Epithelial cell of umbilical artery (primary cell): ENCODE measurements at places on chromosomes 16 and 17. TPM values are rescaled to one million over a fixed set of nuclear protein-coding genes. Genes with fewer than 3 reads are reported as not detected.

Gene PRCD
- total RNA-seq: not detected in 2 replicates

Gene GAST
- total RNA-seq: not detected in 2 replicates

Gene CMTM2
- not detected in 2 replicates for total RNA-seq

Gene HOXB4
- total RNA-seq: 3.2 and 4.6 TPM in 2 replicates

Gene RRAD
- total RNA-seq: 0.65 and 1.5 TPM in 2 replicates

Gene CACNG3
- total RNA-seq: not detected in 2 replicates

Gene WFIKKN1
- total RNA-seq: 0.15 TPM in 1 of 2 replicates, not detected in the other

Gene TBC1D26
- total RNA-seq: not detected in 2 replicates

Gene OR4D1
- total RNA-seq: not detected in 2 replicates

Gene GFOD2
- 29.9 and 47.0 TPM in 2 replicates for total RNA-seq

Gene SMIM5
- total RNA-seq: under 0.01 TPM in 1 of 2 replicates, not detected in the other

Gene KRT24
- not detected in 2 replicates for total RNA-seq

Gene RCVRN
- not detected in 2 replicates for total RNA-seq

Gene MPHOSPH6
- 42.6 and 57.1 TPM in 2 replicates for total RNA-seq

Gene SLC2A4
- under 0.01 and 0.30 TPM in 2 replicates for total RNA-seq

Gene PGAP3
- 1.9 and 5.6 TPM in 2 replicates for total RNA-seq

Gene RDM1
- total RNA-seq: 0.46 TPM in 1 of 2 replicates, not detected in the other

Gene HOXB9
- 0.32 and 0.76 TPM in 2 replicates for total RNA-seq

Gene NPEPPS
- 52.3 and 72.8 TPM in 2 replicates for total RNA-seq

Gene WFDC1
- 0.15 TPM in 1 of 2 replicates, not detected in the other for total RNA-seq

Gene CCL18
- total RNA-seq: not detected in 2 replicates

Gene TPSAB1
- total RNA-seq: not detected in 2 replicates

Gene HOXB8
- total RNA-seq: 2.0 and 3.6 TPM in 2 replicates

Gene TMC7
- total RNA-seq: 2.6 and 3.5 TPM in 2 replicates

Gene C16orf89
- total RNA-seq: not detected in 2 replicates

Gene LGALS9
- total RNA-seq: 3.9 and 62.2 TPM in 2 replicates

Gene CTRL
- total RNA-seq: 0.32 and 0.61 TPM in 2 replicates

Gene NTN1
- 0.32 TPM in 1 of 2 replicates, not detected in the other for total RNA-seq

Gene CALB2
- not detected in 2 replicates for total RNA-seq

Gene ZSCAN10
- total RNA-seq: not detected in 2 replicates

Gene TMEM235
- total RNA-seq: under 0.01 and 0.46 TPM in 2 replicates

Gene COX6A2
- not detected in 2 replicates for total RNA-seq

Gene CASKIN1
- 0.32 TPM in 1 of 2 replicates, not detected in the other for total RNA-seq
